ENCODE measurements at places on chromosomes 12 and 14.

- peak; percentile 33 for DNase-seq
Observed at GRCh38 chr12:22994316-22994675, 369.3 kb downstream of the ETNK1 start.

- DNase-seq: peak; percentile 22
Observed at GRCh38 chr12:22101749-22102243, 55.8 kb downstream of the CMAS start.

- DNase-seq: peak; percentile 94
Observed at GRCh38 chr12:56078931-56079722, 838 bp upstream of the ERBB3 start.

DNA sequence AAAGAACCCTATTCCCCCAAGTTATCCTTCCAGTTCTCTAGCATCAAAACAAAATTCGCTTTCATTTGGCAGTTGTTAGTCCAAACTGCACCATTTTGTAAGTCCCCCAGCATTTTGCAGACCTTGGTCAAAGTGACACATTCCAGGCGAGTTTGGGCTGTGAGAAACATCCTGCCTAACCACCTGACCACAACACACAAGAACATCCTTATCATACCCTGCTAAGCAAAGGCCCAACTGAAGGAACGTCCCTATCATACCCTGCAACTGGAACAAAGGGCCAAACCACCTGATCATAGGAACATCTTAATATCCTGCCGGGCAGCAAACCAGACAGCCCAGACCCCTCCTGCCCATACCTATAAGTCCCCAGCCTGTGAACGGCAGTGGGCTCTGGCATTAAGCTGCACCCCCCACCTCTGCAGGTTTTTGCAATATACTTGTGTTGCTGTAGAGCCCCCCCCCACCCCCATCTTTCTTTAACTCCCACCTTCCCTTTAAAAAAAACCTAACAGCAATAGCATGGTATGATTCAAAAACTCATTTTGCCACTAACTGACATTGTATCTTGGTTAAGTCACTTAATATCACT is 2.7 kb downstream of the PCNX4 start:
- DNase-seq: no peak

GRCh38 chr12:98916106-98916505 is 271.0 kb downstream of the APAF1 start:
- no peak for DNase-seq

GRCh38 chr14:67441672-67442071 is 29.7 kb upstream of the PLEK2 start:
- DNase-seq: no peak

Data from DMS53 (cell line).